ENCODE measurements at places on chromosomes 13 and 19. TPM values are rescaled to one million over a fixed set of nuclear protein-coding genes. Genes with fewer than 3 reads are reported as not detected.

Gene MBD3L2
- total RNA-seq = not detected

Gene TEAD2
- 14.1 TPM for total RNA-seq

Gene CPT1C
- 14.5 TPM for total RNA-seq

Gene HSPB6
- total RNA-seq = 0.19 TPM

Gene HCN2
- 38.3 TPM for total RNA-seq

Gene FPR1
- 0.13 TPM for total RNA-seq

Measured in A549 treated with Mapracorat at 1 μM for 4 hours (cell line).